ENCODE measurements at places on chromosomes 16 and 17.

DNA sequence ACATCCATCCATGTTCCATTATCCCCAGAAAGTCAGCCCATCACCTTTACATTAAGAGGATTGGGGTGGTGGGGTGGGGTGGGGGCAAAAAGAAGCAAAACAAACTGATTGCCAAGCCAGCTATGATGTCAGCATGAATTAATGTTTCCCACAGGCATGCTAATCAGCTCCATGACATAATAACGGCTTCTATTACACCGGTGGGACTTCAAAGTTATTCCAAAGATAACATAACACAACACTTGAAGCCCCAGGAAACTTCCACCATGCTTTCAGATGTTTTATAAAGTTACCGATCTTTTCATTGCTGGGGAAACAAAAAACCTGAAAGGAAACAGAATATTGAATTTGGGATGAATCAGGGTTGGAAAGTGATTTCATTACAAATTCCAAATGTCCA is 155.9 kb upstream of the IRX5 start:
- DNase-seq: no peak

- DNase-seq: peak; percentile 53
Observed at GRCh38 chr17:79841369-79842135, 2.3 kb upstream of the CBX4 start.

DNA sequence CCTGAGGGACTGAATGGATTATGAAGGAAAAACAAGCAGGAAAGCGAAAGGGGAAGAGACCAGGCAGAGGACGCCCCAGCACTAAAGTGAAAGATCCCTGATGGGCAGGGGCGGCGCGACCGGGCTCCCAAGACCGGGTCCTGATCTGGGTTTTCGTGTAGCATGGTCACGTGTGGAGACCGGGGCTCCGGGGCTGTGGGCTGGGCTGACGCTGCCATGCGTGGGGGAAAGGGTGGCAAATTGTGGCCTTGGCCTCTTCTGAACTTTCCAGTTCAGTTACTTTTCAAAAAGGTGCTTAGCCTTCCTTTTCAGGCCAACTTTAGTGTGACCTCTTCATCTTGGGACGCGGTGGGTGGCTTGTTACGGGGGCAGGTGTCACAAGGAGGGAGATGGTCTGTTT is 57.5 kb downstream of the METRNL start:
- no peak for DNase-seq

GRCh38 chr17:7552621-7553051 is 3.8 kb downstream of the TNFSF12 start:
- peak; percentile 91 for DNase-seq

DNA sequence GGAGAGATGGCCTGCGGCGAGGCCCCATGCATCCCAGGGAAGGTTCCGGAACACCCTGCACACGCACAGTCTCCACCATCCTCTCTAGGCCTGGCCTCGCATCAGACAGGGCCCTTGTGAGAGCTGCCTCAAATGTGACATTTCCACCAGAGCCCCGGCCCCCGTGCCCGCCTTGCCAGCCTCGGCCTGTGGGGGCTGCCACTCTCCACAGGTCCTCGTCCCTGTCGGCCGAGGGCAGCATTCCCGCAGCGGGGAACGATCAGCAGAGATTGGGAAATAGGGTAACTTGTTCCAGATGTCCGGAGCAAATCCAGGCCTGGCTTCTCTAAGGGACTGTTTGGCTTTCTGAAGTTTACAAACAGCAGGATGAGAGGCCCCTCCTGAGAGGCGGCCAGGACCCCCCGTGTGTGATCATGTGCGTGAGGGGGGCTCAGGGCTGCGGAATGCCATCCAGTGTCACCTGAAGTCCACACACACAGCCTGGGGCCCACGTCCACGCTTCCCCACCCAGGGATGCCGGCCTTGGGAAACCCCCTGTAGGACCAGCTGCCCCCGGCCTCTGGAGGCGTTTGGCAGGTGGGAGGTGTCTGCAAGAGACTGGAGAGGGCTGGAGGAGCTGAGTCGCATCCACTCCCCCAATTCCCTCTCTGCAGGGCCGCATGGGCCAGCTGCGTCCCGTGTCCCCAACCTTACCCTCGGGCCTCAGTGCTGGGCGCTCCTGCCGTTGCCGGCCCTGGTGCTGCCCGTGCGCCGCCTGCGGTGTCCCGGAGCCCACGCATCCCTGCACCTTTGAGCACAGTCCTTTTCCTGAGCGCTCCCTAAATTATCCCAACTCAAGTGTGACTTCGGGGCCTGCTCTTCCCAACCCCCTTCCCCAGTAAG is 70.4 kb downstream of the ZDHHC7 start:
- no peak for DNase-seq

- DNase-seq: no peak
Observed at GRCh38 chr16:22692034-22692433, 121.9 kb upstream of the HS3ST2 start.

DNA sequence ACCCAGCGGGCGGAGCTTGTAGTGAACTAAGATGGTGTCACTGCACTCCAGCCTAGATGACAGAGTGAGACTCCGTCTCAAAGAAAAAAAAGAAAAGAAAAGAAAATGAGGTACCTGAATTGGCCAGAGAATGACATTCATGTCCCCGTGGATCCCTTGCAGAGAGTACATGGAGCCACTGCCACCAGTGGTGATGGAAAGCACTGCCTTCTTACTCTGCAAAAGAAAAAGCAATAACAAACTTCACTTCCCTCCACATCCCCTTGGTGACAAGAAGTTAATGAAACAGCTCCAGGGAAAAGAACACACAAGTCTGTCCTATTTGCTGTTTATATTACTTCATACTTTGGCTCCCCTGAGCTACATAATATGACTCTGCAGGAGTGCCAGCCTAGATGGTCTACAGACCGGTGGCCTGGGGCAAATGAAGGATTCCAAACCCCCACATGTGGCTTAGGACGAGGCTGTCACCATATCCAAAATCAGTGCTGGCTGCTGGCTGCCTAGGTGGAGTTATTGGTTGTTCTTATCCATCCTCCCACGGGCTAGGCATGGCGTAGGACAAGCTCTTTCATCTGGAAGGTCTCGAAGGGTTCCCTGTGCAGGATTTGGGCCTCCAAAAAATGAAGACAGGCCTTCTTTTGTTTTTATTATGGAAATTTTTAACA is 13.3 kb downstream of the NQO1 start:
- no peak for DNase-seq

DNA sequence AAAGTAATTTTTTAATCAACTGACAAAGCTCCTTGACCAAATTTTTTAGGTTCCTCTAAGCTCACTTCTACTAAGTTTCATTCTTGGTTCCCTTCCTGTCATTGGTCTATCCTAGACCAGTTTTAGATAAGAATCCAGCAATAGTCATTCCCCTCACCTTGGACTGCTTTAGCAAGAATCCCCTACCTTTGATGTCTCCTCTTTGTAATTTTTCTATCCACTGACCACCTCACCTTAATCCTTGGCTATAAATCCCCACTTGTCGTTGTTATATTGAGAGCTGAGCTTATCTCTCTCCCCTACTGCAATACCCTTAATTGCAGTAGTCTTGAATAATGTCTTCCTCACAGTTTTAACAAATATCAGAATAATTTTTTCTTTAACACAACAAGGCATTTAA is 107.2 kb downstream of the USP32 start:
- DNase-seq: no peak

DNA sequence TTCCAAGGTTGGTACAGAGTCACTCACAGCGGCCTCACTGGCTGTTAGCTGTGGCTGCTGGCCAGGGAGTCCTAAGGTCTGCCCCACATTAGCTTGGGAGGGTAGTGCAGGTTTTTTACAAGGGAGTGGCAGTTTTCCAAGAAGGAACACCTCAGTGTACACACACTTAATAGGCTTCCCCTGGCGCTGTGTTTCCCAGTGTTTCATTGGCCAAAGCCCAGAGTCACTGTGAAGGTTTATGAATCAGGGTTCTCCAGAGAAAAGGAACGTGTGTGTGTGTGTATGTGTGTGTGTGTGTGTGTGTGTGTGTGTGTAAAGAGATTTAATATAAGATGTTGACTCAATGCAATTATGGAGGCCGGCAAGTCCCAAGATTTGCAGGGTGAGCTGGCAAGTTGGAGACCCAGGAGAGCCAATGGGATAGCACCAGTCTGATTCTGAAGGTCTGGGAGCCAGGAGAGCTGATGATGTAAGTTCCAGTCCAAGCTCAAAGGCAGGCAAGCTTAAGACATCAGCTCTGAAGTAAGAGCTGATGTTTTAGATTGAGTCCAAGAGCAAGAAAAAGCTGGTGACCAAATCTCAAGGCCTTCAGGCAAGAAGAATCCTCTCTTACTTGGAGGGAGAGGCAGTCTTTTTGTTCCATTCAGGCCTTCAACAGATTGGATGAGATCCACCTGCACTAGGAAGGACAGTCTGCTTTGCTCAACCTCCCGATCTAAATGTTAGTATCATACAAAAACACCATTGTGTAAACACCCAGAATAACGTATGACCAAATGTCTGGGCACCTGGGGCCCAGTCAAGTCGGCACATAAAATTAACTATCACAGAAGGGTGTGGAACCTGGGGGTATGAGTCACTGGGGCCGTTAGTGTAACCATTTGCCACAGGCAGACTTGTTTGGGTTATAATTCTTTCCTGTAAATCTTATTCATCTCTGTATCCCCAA is 206.8 kb downstream of the PRKCA start:
- no peak for DNase-seq

- no peak for DNase-seq
Observed at GRCh38 chr16:24745791-24746190, 16.3 kb downstream of the TNRC6A start.

GRCh38 chr17:70323269-70323668 is 153.9 kb downstream of the KCNJ2 start:
- no peak for DNase-seq

- DNase-seq: peak; percentile 92
Observed at GRCh38 chr16:84199861-84200260, 8.9 kb downstream of the ADAD2 start.

- peak; percentile 77 for DNase-seq
Observed at GRCh38 chr16:72875291-72876031, 172.5 kb downstream of the ZFHX3 start.

DNA sequence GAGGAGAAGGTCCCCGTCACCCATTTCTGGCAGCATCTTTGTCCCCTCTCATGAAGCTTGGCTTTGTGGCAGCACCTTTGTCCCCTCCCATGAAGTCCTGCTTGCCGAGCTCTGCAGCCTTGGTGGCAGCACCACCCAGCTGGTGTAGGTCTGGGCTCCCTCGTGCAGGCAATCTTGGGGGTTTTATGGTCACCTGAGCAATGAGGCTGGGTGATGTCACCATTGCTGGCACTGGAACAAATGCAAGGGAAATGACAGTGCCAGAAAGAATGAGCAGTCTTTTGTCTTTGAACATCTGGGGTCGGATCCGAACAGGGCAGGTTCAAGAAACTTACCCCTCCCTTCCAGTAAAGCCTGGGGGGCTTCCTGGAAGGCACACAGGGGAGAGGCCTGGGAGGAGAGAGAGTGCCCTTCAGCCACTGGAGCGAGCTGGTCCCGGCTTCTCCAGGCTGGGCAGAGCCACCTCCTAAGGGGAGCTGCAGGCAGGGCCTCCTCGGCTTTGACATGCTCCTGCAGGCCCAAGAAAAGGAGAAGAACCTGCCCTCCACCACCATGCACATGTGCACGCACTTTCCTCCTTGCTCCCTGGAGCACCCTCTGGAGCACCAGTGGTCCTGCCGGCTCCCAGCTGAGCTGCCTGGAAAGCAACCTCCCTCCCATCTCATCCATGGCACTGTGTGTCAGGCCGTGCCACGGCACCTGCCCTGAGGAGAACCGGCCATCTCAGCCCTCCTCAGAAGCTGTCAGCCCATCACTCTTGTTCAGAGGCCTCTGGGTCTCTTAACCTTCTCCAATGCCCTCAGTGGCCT is 16.0 kb downstream of the BTBD17 start:
- DNase-seq: no peak

DNA sequence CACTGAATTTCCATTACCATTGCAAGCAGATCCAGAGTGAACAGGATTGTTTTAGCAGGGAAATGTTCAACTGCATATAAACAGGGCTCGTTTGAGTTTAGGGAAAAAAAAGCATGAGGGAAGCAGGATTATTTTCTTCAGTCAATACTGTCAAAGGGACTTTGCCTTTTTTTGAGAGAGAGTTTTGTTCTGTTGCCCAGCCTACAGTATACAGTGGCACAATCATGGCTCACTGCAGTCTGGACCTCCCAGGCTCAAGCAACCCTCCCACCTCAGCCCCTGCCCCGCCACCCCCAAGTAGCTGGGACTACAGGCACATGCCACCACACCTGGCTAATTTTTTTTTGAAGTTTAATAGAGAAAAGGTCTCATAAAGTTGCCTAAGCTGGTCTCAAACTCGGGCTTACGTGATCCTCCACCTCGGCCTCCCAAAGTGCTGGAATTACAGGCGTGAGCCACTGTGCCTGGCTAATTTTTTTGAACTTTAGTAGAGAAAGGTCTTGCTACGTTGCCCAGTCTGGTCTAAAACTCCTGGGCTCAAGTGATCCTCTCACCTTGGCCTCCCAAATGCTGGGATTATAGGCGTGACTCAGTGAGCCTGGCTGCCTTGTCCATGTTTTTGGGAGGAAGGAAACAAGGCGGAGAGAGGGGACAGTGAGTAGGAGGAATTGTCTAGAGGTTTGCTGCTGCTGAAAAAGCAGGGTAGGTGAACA is 14.8 kb downstream of the PKD1L3 start:
- DNase-seq: no peak

- DNase-seq: peak; percentile 57
Observed at GRCh38 chr17:78142119-78142861, 3.9 kb upstream of the C17orf99 start.

DNA sequence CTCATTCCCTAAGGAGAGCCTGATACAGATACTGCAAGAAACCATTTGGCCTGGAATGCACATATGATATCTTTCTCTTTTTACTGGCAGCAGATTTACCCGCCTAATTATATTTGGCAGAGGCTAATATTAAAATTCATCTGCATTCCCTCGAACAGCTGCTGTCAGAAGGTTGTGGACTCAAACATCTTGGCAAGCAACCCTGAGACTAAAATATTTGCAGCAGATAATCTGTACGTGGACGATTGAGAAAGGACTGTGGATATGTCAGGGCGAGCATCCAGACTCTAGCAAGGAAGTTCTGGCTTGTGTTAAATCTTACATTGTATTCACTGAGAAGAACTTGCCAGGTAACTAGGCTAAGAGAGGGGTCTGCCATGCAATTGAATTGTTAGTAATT is 65.2 kb downstream of the SNX20 start:
- no peak for DNase-seq

- no peak for DNase-seq
Observed at GRCh38 chr17:57091186-57091618, 6.2 kb downstream of the AKAP1 start.

DNA sequence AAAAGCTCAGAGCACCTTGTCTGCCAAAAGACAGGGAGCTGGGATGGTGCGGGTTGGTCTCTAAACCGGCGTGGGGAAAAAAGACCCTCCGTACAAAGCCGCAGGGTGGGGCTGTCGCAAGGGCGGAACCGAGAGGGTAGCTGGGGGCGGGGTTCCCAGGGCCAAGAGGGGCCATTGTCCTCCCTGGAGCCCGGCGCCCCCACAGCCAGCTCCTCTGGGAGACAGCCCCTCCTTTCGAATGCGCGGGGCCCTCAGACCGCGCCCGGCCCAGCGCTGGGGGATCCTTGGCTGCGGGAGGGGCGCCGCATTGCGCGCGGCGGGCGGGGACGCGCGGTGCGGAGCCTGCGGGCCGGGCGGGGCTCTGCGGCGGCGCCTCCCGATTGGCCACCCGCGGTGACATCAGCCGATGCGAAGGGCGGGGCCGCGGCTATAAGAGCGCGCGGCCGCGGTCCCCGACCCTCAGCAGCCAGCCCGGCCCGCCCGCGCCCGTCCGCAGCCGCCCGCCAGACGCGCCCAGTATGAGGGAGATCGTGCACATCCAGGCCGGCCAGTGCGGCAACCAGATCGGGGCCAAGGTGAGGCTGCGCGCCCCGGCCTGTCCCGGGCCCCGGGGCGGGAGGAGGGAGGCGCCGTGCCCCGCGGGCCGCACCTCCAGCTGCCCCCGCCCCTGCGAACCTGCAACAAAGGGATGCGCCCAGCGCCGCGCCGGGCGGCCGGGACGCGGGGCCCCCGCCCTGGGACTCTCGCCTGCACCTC is at the start of gene TUBB3:
Gene TUBB3 (plus strand): TSS at position 459 of the 756 bp plus-strand sequence. CDS start 60 bp downstream, at position 519.
- DNase-seq: peak; percentile 84

Data from suppressor macrophage treated with lipopolysaccharide for 4 hours (primary cell).